ENCODE measurements at places on chromosomes 1 and 21. TPM values are rescaled to one million over a fixed set of nuclear protein-coding genes. Genes with fewer than 3 reads are reported as not detected.

DNA sequence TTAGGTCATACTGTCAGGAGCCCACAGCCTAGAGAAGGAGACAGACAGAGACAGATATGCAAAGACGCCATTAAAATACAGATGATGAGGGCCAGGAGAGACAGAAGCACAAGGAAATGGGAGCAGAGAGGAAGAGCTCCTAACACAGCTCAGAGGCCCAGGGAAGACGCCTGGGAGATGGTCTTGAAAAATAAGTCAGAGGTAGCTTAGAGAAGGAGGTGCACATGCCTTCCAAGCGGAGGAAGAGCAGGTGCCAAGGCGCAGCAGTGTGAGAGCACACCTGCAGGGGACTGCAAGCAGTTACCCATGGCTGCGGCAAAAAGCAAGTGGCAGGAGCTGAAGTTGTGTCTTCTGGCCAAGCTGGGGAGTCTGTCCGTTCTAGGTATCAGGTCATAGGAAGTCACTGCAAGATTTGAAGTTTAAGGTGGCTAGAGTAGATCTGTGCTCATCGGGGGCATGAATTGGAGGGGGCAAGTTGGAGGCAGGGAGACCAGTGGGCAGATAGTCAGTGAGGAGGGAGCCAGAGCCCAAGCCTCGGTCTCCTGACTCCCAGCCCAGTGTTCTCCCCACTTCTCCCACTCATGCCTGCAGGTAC, 1.3 kb upstream of the TRABD2B start:
- H3K4me1 ChIP-seq, result peaks cover 4% of the 10 kb centered on the region
- no peak overlapping the region for H3K27ac ChIP-seq
- H3K4me3 ChIP-seq, result no peak overlapping the region
- H3K36me3 ChIP-seq, result no peaks in the 10 kb centered on the region

DNA sequence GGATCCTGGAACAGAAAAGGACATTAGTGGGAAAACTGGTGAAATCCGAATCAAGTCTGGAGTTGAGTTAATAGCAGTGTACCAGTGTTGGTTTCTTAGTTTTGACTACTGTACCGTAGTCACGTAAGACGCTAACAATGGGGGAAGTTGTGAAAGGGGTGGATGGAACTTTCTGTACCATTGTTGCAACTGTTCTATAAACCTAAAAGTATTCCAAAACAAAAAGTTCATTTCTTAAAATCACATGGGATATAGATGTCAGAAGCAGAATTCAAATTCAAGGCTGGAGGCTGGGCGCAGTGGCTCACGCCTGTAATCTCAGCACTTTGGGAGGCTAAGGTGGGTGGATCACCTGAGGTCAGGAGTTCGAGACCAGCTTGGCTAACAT, 16.9 kb downstream of the ARHGEF19 start:
- DNase-seq, result no peak
- no peak overlapping the region for H3K4me3 ChIP-seq
- no peaks in the 10 kb centered on the region for H3K4me1 ChIP-seq
- no peaks in the 10 kb centered on the region for H3K36me3 ChIP-seq

GRCh38 chr1:85818371-85818770, 110.1 kb upstream of the ZNHIT6 start:
- no peaks in the 10 kb centered on the region for H3K4me1 ChIP-seq
- H3K4me3 ChIP-seq, result no peak overlapping the region
- H3K27me3 ChIP-seq, result no peaks in the 10 kb centered on the region
- H3K27ac ChIP-seq, result no peak overlapping the region
- DNase-seq, result no peak

GRCh38 chr1:34983700-34984355, 1.3 kb downstream of the TMEM35B start:
- peaks cover 15% of the 10 kb centered on the region for H3K4me1 ChIP-seq
- no peak for DNase-seq
- peak overlapping the region; percentile 82 for H3K27ac ChIP-seq
- peaks cover 2% of the 10 kb centered on the region for H3K36me3 ChIP-seq

LCE3D gene
- total RNA-seq, result not detected

OR2M2 gene
- total RNA-seq, result not detected
